Activated T-helper 1 cell treated with anti-CD3 and anti-CD28 coated beads, Interleukin-12 subunit alpha, Interleukin-12 subunit beta, Interleukin-2, Interleukin-4 antibody, amounts not matched to agents 30 ng/mL and 10 ng/mL and 1 ng/mL, durations not matched to agents 14 hours and 24 hours and 36 hours (primary cell): ENCODE measurements at places on chromosomes 2 and 18.

- peaks cover 2% of the 10 kb centered on the region for H3K27me3 ChIP-seq
- H3K36me3 ChIP-seq: no peaks in the 10 kb centered on the region
- DNase-seq: no peak
- H3K27ac ChIP-seq: no peak overlapping the region
Measured at GRCh38 chr18:8586941-8587340, 22.3 kb upstream of the RAB12 start.

DNA sequence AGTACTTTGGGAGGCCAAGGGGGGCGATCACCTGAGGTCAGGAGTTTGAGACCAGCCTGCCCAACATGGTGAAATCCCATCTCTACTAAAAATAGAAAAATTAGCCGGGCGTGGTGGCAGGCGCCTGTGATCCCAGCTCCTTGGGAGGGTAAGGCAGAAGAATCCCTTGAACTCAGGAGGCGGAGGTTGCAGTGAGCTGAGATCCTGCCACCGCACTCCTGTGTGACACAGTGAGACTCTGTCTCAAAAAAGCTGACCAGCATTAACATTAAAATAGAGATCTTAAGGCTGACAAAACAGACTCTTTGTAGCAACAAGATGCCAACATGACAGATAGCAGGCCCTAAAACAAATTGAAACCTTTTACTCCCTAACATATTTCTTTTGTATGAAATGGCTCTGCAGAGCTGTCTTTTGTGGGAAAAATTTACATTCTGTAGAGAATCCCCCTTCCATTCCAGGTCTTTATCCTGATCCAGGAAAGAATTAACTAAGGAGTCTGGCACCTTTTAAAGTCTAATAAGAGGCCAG is 213.9 kb downstream of the RAB3GAP1 start:
- H3K36me3 ChIP-seq: no peaks in the 10 kb centered on the region
- no peak overlapping the region for H3K4me3 ChIP-seq
- DNase-seq: no peak
- H3K4me1 ChIP-seq: no peaks in the 10 kb centered on the region
- no peaks in the 10 kb centered on the region for H3K27me3 ChIP-seq
- no peak overlapping the region for H3K27ac ChIP-seq

GRCh38 chr2:176766005-176766404 is 446.6 kb upstream of the HNRNPA3 start:
- H3K4me1 ChIP-seq: no peaks in the 10 kb centered on the region
- peaks cover 7% of the 10 kb centered on the region for H3K27me3 ChIP-seq
- no peak overlapping the region for H3K27ac ChIP-seq
- DNase-seq: no peak
- H3K36me3 ChIP-seq: no peaks in the 10 kb centered on the region

- H3K36me3 ChIP-seq: peaks cover 3% of the 10 kb centered on the region
- no peak overlapping the region for H3K4me3 ChIP-seq
- H3K4me1 ChIP-seq: no peaks in the 10 kb centered on the region
- peaks cover 1% of the 10 kb centered on the region for H3K27me3 ChIP-seq
Measured at GRCh38 chr2:147223119-147223518, 621.7 kb upstream of the ACVR2A start.

DNA sequence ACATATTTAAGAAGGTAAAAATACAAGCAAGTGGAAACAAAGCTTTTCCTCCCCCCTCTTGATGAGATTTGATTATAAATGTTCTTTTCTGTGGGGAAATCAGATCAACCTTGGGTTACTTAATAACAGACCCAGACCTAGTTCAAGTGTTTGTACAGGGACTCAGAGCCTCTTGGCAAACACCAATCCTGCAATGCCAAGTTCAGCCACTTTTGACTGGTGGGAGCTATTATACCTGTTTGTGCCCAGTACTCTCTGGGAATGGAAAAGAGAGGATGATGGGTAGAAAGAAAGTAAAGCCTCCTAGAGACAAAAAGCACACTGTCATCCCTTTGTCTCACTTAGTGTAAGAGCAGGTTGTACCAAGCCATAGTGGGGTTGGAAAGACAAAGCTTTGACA is 63.8 kb upstream of the EPHA4 start:
- no peaks in the 10 kb centered on the region for H3K36me3 ChIP-seq
- DNase-seq: no peak
- no peaks in the 10 kb centered on the region for H3K4me1 ChIP-seq
- no peak overlapping the region for H3K4me3 ChIP-seq

GRCh38 chr2:58923869-58924268 is 682.7 kb upstream of the FANCL start:
- H3K4me3 ChIP-seq: no peak overlapping the region
- no peaks in the 10 kb centered on the region for H3K27me3 ChIP-seq
- H3K4me1 ChIP-seq: no peaks in the 10 kb centered on the region
- no peaks in the 10 kb centered on the region for H3K36me3 ChIP-seq
- no peak overlapping the region for H3K27ac ChIP-seq

GRCh38 chr18:9293948-9294347 is 40.6 kb upstream of the TWSG1 start:
- no peak for DNase-seq
- no peaks in the 10 kb centered on the region for H3K36me3 ChIP-seq
- no peak overlapping the region for H3K4me3 ChIP-seq

DNA sequence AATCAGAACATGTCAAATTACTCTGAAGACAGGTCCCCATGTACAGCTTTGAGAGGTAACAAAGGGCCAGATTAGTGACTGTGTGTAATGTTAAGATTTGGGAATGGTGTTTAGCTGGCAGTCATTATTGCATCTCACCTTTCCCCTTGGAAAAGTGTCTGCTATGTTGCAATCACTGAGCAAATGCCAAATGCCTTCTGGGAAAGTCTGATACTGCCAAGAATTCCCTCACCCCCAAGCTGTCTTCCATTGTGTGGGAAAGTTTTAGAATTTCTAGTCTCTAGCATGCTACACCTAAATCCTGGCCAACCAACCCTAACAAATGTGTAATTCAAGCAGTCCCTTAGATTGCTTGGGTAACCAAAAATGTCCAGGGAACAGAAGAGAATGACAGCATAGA is 13.6 kb upstream of the PELI1 start:
- DNase-seq: no peak
- H3K36me3 ChIP-seq: peaks cover 2% of the 10 kb centered on the region
- no peaks in the 10 kb centered on the region for H3K4me1 ChIP-seq

- H3K27me3 ChIP-seq: no peaks in the 10 kb centered on the region
- no peak overlapping the region for H3K4me3 ChIP-seq
- no peak for DNase-seq
- no peak overlapping the region for H3K27ac ChIP-seq
Measured at GRCh38 chr2:181440919-181441318, 16.3 kb upstream of the ITGA4 start.
